ENCODE measurements at places on chromosomes 2 and 18.

DNA sequence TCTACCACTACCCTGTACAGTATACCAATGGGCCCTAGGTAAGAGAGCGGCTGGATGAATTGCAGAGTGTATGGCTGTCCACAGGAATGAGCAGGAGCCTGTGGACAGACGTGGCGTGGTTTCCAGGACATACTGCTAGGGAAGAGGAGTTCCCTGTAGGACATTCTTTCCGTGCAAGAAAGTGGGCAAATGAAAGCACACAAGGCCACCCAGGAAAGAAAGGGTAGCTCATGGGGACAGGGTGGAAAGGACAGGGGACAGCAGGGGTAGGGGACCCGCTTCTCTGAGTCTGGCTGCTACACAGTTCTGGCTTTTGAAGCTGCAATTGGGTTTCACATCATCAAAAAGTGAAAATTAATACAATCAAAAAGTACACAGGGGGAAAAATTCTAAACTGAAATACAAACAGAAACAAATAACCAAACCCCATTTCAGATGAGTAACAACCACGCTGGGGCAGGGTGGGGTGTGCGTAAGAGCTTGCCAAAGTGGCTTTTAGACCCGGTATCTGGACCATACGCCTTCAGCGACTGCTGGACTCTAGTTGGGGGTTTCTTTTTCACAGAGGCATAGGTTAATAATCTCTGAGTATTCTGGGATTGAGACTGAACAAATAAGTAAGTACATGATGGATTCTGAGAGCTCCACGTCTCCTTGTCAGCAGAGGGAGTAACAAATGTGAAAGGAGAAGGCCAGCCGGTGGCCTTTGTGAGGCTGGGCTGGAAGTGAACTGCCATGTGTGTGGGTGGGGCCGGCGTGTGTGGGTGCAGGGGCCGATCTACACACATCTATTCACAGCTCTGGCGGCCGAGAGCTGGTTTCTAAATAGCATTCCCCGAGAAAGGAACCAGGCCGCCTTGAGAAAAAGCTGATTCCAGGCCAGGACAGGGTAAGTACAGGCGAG, 84.0 kb downstream of the HDAC4 start:
- DNase-seq, result peak; percentile 29

- peak; percentile 36 for DNase-seq
These were observed 2.8 kb upstream of the BBS5 start for GRCh38 chr2:169476459-169476858.

DNA sequence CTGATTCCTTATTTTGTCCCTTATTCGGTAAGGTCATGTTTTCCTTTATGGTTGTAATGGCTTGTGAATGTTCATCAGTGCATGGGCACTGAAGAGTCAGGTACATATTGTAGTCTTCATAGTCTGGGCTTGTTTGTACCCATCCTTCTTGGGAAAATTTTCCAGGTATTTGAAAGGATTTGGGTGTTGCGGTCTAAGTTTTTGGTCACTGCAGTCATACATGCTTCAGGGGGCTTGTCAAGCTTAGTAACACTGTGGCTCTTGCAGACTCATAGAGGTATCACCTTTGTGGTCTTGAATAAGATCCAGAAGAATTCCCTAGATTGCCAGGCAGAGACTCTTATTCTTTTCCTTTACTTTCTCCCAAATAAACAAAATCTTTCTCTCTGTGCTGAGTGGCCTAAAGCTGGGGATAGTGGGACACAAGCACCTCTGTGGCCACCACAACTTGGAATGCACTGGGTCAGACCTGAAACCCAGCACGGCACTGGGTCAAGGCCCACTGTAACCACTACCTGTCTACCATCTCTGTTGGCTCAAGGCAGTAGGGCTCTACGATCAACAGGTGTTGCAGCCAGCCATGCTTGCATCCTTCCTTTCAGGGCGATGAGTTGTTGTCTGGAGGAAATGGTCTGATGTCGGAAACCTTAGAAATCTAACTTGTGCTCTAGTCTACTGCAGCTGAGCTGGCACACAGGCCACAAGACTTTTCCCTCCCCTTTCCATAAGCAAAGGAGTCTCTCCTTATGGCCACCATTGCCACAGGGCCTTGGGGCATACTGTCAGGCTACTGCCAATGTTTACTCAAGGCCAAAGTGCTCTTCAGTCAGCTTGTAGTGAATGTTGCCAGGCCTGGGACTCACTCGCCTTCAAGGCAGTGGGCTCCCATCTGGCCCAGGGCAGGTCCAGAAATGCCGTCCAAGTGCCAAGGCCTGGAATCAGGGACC, 21.5 kb downstream of the IL1RN start:
- DNase-seq, result no peak

- peak; percentile 68 for DNase-seq
These were observed 129.0 kb upstream of the ACVR2A start for GRCh38 chr2:147715807-147716206.

DNA sequence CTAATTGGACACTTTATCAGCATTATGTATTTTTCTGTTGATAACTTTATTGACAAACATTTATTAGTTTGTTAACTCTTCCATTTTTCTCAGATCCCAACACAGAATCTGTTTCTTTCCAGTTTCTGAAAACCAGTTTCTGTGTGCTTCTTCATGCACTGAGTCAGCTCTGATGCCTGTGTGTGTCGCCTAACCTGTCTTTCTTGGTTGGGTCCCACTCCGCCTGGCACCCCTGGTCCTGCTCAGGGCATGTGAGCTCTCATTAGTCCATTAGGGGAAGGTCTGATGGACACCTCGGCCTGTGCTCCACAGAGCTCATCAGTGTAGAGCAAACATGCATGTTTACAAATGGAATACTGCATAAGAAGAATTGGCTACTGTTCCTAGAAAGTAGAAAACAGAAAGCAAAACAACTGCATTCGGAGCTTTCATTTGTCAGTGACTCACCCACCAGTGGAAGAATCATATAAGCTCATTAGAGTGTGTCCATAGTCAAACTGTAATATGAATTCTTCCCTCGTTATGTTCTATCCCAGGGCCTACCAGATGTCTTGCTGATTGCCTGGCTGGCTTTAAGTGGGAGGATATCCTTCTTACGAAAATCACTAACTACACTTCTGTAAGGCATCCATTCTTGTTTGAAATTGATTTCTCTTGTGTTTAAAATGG, 137.7 kb downstream of the SNTG2 start:
- no peak for DNase-seq

GRCh38 chr2:4695281-4695861, 992.0 kb downstream of the DCDC2C start:
- no peak for DNase-seq

GRCh38 chr2:230684270-230685168, 28.1 kb upstream of the CAB39 start:
- peak; percentile 49 for DNase-seq

GRCh38 chr18:2237706-2238105, 333.6 kb downstream of the METTL4 start:
- no peak for DNase-seq

- peak; percentile 22 for DNase-seq
These were observed 151.7 kb upstream of the ITGA4 start for GRCh38 chr2:181305301-181306123.

- no peak for DNase-seq
These were observed 50.4 kb downstream of the EML6 start for GRCh38 chr2:54773838-54774237.

DNA sequence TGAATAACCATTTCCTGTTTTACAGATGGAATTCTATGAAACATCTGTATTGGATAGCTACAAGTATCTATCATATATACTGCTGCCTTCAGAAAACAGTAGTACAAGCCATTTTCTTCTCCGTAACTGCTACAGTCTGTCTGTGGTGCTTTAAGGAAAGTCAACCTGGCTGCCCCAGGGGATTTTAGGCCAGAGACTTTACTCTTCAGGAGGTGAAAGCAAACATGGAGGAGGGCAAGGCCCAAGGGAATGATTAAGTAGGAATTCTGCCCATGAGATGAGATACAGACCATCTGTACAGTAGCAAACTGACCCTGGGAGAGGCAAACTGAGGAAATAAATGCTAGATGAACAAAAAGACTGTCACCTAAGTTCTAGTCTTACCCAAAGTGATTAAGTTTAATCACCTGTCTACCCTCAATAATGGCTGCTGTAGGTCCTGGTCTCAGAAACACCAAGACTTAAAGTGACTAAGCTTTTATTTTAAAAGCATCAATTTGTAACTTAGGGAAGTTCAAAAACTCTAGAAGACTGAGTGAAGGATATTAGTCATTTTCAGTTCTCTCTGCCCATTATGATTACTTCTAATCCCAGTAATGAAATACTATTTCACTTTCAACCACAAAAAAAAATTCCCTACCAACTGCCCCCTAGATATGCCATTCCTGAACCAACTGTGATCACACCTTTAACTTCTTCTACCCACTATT, 14.8 kb downstream of the MBD2 start:
- DNase-seq, result peak; percentile 62

- DNase-seq, result peak; percentile 21
These were observed 87.3 kb downstream of the ACTR2 start for GRCh38 chr2:65314801-65315441.

GRCh38 chr2:27690052-27690451, 26.4 kb downstream of the SLC4A1AP start:
- no peak for DNase-seq

GRCh38 chr18:74378179-74378682, 62.6 kb downstream of the C18orf63 start:
- DNase-seq, result no peak

DNA sequence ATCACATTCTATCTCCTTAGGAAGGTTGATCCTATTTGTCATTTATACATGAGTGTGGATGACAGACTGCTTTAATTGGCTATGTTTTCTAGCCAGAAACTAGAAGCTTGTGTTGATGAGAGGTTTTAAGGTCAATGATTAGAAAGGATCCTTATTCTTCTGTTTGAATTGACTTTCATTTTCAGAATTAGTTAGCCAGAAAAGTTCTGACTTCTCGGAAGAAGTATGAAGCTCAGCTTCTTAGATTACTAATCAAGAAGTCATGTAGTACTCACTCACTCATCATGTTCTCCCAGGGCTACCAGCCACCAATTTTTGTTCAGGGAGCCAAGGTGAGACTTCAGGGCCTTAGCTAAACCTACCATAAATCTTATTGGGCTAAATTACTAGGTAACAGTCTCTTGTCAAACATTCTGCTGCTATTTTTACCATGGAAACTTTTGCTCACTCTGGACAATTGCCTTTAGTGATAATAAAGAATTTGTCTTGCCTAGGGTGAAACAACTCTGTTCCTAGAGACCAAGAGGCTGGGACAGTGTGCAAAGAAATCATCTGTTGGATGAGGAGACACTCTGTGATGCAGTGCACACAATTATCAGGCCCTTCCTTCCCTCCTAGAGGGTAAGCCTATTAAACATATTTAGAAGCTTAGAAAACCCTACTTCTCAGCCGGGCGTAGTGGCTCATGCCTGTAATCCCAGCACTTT, 111.6 kb upstream of the DNMT3A start:
- peak; percentile 13 for DNase-seq

DNA sequence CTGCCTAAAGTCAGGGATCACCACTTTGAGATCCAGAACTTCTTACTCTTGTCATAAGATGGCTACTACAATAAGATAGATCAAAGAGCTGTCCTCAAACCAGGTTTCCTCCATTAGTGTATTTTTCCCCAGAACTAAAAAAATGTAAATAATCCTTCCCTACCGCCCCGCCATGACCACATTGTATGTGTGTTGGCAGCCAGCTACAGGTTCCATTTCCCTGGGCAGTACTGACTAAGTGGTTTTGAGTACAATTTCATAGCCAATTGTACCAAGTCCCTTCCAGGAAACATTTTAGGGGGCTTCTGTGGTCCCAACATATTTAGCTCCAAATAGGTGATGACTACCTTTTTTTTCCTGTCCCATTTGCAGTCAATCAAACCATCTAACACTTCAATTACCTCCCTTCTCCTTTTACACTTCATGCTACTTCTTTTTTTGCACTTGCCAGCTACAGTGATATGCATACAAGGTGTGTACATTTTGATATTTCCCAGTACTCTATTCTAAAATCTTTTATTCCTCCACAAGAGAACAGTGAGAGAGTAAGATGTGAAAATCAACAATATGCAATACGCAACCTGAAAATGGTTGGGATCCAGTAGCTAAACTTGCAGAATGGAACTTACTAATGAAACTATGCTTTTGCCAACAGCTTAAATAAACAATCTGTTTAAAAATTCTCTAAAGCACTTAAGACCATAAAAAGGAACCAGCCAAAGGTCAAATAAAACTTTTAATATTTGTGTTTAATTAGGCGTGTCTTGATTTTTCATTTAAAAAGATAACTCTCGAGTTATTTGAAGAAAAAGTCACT, 3.9 kb downstream of the PUM2 start:
- no peak for DNase-seq

DNA sequence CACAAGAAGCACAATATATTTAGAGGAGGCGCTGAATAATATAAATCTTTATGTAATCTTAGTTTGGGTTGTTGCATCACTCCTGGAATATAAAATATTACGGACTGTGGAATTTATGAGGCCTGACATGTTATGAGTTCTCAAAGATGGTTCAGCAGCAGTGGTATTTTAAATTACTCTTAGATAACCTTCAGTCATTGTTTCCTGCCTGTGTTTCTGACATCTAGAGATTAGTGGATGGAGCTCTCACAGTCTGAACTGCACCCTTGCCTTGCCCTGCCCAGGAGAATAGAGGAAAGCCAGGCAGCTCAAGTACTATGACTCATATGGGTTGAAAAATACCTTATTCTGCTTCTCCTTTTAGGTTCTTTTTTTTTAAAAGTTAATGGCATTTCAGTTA, 70.0 kb downstream of the ACSL3 start:
- DNase-seq, result peak; percentile 41

DNA sequence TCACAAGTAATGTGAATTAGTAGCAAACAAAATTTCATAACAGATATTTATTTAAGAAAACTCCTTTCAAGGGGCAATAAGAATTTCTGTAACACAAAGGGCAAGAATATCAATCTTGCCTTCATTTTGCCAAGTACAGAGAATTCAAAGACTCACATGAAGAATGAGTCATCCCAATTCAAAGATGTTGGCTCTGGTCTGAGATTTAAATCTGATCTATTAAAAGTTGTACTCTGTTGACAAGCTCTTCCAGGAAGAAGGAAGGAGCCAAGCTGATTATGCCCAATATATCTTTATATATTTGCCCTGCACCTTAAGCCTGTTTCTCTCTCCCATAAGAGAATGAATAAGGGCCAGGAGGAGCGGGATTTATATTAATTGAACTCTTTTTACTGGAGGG, 55.9 kb upstream of the RPE start:
- DNase-seq, result no peak

DNA sequence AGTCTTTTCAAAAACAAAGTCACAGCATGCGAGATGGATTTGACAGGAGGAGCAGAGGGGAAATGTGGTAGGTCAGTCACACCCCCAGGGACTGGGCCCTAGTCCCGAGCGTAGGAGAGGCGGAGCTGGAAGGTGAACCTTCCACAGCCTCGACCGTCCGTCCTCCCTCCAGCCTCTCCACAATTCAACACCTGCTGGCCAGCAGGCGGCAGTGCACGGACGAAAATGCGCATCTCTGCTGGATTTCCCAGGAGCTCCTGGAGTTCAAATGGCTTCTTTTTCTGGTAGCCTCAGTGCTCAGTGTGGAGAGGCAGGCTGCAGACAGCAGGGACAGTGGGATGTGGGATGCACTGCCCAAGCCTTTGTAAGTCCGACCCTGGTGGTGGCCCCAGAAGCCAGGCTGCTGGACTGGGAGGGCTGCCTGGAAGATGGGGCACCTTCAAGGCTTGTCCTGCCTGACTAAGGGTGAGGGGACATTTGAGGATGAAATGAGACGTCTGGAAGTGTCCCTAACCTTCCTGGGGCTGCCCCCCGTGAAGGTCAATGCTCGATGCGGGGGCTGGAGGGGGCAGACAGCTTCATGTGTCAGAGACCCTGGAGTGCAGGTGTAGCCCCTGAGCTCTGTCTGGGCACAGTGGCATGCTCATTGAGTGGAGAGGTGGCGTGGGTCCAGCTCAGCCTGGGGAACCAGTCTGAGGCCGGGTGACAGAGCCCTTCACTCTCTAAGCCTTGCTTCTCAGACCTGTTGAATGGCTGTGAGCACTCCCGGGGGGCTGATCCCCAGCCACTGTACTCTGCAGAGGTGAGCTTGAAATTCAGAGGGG, 189.5 kb downstream of the TFCP2L1 start:
- peak; percentile 54 for DNase-seq
